SJSA1 (cell line): ENCODE measurements at places on chromosomes 12 and 14. TPM values are rescaled to one million over a fixed set of nuclear protein-coding genes. Genes with fewer than 3 reads are reported as not detected.

DNA sequence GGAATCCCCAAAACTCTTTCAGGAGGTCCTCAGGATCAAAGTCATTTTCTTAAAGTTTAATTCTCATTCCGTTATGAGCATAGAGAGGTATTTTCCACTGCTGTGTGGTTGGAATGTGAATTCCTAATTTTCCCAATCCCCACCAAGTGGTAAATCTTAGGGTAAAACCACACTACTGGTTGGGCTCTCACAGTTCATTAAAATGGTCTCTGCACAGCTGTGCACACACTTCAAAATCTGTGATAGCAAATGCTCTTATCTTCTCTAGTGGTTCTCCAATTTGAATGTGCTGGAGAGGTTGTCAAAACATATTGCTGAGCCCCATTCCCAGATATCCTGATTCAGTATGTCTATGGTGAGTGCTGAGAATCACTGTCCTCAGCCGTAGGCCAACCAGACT, 189.1 kb downstream of the BMP4 start:
- no peak for DNase-seq

Gene RIPK3
- total RNA-seq, result not detected in 2 replicates

DNA sequence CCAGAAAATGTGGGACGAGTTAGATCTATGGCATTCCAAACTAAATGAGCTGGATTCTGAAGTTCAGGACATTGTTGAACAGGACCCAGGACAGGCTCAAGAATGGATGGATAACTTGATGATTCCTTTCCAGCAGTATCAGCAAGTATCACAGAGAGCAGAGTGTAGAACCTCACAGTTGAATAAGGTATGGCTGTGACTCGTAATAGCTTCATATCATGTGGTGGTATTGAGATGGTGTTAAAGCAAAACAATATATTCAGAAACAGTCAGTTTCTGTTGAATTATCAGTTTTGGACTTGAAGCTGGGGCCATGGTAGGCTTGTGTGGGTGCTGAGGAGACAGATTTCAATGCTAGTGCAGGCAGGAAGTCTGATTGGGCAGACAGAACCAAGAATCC, 213.7 kb downstream of the ESR2 start:
- no peak for DNase-seq

- DNase-seq, result no peak
Measured at GRCh38 chr12:14892726-14893505, 7.3 kb upstream of the MGP start.

- DNase-seq, result no peak
Measured at GRCh38 chr12:40946612-40947194, 241.4 kb upstream of the PDZRN4 start.

Gene PCBP2
- total RNA-seq, result 153 and 157 TPM in 2 replicates

Gene RPS6KL1
- not detected in 2 replicates for total RNA-seq

DNA sequence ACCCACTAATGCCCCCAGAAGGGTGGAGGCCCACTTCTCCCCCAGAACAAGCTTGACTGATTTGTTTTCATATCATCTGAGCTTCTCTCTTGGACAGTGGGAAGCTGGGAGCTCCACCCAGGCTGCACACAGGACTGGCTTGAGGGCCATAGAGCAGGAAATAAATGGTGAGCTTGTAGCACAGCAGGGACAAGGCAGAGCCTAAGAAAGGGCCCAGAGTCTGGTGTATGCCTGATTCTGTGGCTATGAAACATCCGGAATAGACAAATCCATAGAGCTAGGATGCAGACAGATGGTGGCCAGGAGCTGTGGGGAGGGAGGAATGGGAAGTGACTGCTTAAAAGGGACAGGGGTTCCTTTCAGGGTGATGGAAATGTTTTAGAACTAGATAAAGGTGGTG, 79.0 kb downstream of the ARL6IP4 start:
- DNase-seq, result no peak

DNA sequence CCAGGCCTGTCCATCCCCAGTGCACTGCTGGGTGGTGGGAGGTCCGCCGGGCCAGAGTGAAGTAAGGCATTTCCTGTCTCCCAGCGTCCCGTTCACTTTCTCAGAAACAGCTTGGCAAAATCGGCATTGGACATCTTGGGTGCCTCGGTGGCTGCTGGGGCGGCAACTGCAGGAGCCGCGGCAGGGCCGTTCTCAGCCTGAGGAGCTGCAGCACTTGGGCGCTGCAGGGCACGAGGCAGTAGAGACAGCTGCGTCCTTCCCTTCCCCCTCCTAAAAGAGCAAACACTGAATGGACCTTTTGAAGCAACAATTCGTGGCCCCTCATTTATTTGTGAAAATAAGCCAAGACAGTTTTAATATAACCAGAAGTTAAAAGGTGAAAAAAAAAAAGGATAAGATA, 8.3 kb downstream of the FICD start:
- DNase-seq, result no peak

Gene ESR2
- total RNA-seq, result 0.29 TPM in 1 of 2 replicates, not detected in the other

DNA sequence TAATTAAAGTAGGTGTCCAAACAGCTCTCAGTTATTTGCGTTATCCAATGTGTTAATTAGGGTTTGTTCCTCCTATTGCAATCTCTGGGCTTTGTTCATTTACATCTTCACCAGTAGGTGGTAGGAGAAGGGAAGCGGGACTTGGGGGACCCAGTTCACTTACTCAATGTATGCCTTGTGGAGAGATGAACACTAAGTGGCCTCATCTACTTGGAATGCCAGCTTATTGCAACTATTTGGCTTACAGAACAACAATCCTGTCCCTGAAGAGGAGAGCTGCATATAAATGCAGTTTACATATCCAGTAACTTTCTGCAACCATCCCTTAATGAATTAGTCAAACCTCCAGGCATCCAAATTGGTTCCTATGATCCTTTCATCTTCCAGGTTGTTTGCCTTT, 417.1 kb upstream of the CCDC196 start:
- DNase-seq, result no peak

- no peak for DNase-seq
Measured at GRCh38 chr12:10319388-10319787, 11.7 kb downstream of the KLRD1 start.

Gene FAIM2
- not detected in 2 replicates for total RNA-seq

DNA sequence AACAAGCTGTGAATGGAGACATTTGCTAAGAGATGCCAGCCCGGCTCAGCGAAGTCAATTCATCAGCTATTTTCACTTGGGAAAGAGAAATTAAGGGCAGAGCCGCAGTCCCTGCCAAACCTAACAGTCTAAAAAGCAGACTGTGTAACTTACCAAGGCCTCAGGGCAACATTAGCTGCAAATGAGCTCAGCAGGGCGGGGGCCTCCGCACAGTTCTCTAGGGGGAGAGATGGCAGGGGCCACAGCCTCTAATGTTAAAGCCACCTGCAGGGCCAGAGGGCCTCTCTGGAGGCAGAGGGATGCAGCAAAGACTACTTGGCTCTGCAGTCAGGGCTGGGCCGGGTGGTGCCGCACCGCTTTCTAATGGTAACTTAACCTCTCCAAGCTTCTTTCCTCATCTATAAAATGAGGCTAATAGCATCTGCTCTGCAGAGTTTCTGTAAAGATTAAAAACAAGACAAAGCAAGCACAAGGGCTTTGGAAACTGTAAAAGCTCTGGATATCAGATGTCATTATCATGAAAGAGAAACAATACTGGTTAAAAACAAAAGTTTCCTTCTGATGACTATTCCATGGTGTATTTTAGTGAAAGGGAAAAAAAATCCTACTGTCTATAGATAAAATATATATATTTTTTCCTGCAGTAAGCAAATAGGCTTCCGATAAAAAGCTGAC, 13.4 kb upstream of the GPRC5A start:
- no peak for DNase-seq

Gene RPGRIP1
- not detected in 2 replicates for total RNA-seq

GRCh38 chr12:59928416-59928815, 332.6 kb downstream of the SLC16A7 start:
- DNase-seq, result no peak

Gene DTD2
- 30.4 and 48.7 TPM in 2 replicates for total RNA-seq

DNA sequence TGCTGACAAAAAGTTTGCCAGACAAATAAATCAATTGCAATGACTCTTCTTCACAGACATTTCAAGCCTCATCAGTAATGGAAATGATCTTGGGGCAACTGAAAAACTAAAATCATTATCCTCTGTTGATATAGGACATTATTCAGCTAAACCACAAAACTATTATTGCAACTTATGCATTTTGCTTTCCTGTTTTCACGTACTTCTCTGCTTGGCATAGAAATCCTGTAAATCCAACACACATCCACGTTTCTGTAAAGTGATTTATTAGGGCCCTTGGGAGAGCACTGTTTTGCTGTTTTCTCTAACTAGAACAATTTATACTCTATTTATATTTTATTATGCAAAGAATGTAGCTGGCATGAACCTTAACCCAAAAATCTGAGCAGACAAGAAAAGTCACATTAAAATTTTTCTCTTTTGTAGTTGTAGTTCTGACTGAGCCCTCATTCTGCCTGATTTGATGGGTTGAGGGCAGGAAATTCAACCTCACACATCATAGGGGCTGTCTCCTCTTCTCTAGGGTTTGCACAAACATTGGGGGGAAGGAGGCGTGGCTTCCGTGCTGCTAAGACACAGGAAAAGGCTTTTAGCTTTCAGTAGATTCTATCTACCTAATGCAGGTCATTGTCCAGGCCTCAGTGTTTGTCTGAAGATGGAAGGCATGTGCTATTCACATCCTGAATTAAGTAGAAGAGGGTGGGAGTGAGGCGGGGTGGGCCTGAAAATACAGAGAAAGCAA, 11.5 kb upstream of the NUP107 start:
- no peak for DNase-seq

DNA sequence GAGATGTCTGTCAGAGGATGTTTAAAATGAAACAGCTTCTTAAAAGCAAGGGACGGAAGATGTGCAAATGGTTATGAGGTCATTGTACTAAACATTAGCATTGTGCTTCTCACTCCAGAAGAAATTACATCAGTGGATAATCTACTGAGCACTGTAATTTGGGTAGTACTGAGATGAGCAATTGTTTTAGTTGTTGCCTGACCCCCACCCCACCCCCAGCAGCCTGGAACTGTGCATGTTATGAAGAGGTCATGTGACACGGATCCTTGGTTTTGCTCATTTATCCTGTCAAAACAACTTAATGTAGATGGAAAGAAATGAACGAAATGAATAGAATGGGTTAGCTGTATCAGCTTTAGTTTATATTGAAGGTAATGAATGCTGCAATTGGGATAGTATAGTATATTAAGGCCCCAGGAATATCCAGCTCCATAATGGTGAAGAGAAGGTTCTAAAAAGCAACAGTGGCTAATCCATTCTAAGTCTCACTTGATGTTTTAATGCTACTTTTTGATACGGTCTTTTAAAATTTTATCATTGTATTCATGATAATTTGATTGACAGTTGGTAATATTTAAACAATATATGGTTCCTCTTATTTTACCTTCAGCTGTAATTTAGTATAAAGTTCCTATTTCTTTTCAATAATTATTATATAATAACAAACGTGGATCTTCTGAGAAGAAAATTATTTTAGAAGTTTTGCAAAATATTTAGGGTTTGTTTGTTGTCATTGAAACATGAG, 58.5 kb downstream of the WNK1 start:
- no peak for DNase-seq

Gene DENND5B
- 18.3 and 22.2 TPM in 2 replicates for total RNA-seq

Gene GDF3
- not detected in 2 replicates for total RNA-seq

Gene GPR84
- not detected in 2 replicates for total RNA-seq

- DNase-seq, result no peak
Measured at GRCh38 chr12:123267991-123268843, 3.4 kb downstream of the CDK2AP1 start.

- DNase-seq, result no peak
Measured at GRCh38 chr12:54364413-54364812, at the start of gene GPR84. TSS of gene GPR84 (minus strand) at chr12:54364486. CDS start at chr12:54363851, 635 bp downstream.

DNA sequence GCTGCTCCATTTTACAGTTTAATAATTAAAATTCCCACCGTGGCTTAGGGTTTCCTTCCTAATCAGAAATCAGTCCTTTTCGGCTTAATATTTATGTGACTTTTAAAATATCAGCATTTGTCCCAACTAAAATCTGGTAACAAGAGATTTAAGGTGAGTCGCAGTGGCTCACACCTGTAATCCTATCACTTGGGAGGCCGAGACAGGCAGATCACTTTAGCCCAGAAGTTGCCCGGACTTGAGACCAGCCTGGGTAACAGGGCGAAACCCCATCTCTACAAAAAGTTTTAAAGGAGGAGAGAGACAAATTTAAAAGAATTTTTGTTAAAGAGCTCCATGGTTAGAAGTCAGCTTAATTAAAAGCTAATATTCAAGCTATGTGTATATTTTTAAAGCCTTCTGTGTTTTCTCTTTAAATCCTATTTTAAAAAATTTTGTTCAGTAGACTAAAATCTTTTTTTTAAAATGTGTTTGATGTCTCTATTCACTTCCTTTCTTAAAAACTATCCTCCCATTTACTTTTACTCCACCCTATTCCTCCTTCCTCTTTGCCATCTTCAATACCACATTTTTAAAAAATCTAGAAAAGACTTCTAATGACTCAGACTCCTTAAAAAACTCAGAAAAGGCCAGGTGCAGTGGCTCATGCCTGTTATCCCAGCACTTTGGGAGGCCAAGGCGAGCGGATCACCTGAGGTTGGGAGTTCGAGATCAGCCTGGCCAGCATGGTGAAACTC, 3.8 kb upstream of the TAC3 start:
- no peak for DNase-seq

DNA sequence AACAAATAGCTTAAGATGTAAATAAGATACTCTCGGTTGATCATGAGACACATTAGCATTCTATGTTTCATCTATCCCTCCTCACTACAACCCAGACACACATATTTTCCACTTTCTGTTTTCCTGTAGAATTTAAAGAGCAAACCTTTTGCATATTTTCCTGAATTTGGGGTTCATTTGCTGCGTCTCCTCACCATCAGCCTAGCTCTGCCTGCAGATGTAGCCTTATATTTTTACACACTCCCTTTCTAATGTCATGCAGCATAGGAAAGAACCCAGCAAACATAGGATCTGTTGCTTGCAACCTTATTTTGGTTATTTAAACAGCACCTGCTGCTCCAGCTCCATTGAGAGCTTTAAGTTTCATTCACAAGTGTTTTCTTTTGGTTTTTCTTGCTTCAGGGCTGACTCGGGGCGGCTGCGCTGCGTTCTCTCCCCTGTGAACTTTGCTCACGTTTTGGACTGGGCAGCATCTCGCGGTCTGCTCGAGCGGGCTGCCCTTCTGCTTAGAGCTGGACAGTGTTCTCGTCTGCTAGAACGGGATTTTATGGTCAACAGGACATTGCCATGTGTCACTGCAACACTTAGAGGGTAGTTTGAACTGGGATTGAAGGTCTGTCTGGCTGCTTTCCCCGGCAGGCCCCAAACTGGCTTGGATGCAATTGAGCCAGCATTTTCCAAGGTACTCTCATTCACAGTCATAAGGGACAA, 57.8 kb upstream of the VRK1 start:
- DNase-seq, result no peak

Gene SYCP3
- total RNA-seq, result not detected in 2 replicates

GRCh38 chr14:52318062-52318461, 4.0 kb downstream of the PTGER2 start:
- no peak for DNase-seq

Gene GLS2
- not detected in 2 replicates for total RNA-seq
